ENCODE measurements at places on chromosomes 3 and 15.

DNA sequence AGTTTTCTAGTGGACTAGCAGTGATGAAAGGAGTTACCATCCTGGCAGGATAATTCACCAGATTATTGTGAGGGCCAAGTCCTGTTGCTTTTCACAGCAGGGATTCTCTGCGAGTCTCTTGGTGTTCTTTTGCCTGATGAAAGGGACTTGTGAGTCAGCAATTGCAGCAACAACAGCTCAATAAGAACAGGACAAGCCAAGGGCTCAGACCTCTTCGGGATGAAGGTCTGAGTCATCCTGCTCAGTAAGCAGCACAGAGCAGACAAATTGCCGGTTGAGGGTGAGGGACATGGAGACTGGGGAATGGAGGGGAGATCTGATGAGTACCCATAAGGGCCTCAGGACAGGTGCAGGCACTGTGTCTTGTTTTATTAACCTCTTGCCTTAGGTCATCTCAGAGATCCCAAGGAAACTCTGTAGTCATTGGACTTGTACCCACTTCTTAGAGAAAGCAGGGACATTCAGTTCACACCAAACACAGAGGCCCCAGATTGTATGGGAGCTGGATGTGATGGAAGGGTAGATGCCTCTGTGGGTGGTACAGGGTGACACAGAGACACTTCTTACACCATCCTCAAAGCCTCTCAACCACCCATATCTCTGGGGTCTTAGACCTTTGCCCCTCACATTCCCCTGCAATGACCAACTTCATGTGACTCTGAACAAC is 173.8 kb upstream of the TLE3 start:
- no peak for DNase-seq

- DNase-seq: no peak
These were observed 53.6 kb upstream of the TRPM1 start for GRCh38 chr15:31155151-31155550.

DNA sequence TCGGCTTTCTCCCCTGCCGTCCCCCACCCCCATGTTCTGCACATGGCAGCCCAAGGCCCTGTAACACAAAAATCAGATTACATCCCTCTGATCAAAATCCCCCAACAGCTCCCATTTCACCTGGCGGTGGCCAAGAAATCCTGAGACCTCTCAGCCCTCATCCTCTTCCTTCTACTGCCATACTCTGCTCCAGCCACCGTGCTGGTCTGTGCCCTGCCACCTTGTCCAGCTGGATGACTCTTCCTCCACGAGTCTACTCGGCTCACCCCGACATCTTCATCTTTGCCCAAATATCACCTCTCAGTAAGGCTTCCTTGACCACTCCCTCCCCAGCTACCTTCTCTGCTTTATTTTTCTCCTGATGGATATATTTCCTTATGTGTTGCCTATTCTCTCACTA is 3.1 kb downstream of the CCDC51 start:
- DNase-seq: no peak

DNA sequence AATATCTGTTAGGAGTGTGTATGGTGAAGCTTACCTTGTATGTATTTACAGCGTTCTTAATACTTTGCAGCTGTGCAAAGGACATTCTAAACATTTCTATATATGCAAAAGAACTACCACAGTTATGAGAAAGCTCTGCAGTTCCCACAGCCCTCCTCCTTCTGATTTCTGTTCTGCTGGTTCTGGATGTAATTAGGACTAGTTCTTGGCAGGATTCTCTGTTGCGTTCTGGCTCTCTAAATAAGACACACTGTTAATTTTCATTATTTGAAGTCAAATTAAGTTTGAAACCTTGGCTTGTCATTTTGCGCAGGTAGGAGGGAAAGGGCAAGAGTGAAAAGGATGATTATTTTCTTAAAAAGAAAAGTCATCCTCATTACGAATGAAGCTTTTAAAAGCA is 76.4 kb downstream of the FNDC3B start:
- no peak for DNase-seq

DNA sequence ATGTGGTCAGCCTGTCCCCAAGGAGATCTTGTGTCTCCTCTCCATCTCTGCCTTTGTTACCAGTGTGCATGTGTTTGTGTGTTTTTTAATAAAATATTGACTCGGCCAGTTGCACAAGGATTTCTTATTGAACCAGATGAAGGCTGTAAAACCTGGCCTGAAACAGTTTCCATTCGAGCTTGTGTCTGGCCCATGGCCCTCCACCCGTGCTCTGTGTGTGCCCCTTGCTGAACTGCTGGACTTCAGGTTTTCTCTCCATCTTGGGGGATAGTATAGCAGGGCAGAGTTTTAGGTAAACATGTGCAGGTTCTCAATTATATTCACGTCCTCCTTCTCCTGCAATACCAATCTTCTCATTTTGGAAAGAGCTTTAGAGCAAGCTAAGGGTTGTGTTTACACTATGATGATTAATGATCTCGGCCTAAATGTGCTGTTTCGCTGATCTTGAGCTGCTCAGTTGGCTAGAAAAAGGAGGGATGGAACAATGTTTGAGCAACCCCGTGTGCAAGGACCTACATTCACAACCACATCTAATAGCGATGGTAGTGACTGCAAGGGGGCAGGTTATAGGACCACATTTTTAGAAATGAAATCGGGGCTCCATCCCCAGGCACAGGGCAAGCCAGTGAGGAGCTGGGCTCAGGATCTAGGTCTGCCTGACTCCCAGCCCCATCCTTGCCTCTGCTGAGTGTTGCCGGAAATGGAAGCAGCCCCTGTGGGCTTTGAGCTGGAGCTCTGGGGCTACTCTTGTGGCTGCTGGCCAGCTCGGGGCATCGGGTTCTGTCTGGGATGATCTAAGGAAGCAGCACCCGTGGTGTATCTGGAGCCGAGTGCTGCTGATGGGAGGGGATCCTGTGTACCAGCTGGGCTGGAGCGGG is 47.7 kb downstream of the CMTM6 start:
- DNase-seq: no peak

DNA sequence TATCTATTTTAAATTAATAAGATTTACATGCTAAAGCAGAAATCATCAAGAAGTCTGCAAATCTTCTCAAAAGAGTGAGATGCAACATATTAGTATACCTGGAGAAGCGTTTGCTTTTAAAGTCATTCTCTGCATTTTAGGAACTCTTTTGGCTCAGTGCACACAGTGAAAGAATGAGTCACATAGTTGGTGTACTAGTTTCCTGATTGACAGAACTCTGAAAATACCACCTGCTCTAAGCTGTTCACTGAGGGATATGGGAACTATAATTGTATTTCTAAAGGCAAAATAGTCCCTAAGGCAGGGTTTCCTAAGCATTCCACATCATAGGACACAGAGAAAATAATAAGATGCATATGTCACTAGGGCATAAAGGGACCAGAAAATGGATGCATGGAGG is 838.5 kb downstream of the DIPK2A start:
- DNase-seq: no peak

DNA sequence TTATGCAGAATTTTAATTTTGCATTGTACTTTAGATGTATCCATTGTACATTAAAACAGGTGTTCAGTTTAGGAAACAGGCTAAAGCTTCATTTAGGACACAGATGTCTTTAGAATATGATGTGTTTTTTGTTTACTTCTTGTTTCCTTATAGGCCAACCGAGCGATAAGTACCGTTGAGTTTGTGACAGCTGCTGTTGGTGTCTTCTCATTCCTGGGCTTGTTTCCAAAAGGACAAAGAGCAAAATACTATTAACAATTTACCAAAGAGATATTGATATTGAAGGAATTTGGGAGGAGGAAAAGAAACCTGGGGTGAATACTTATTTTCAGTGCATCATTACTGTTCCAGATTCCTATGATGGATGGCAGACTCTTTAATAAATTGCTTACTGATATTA is 29.4 kb downstream of the PLAAT1 start:
- DNase-seq: no peak

All from D341Med (cell line).